ENCODE measurements at places on chromosomes 11 and 22.

GRCh38 chr22:39967103-39967829 lies 7.1 kb downstream of the TMA7B start:
- DNase-seq, result peak; percentile 35

DNA sequence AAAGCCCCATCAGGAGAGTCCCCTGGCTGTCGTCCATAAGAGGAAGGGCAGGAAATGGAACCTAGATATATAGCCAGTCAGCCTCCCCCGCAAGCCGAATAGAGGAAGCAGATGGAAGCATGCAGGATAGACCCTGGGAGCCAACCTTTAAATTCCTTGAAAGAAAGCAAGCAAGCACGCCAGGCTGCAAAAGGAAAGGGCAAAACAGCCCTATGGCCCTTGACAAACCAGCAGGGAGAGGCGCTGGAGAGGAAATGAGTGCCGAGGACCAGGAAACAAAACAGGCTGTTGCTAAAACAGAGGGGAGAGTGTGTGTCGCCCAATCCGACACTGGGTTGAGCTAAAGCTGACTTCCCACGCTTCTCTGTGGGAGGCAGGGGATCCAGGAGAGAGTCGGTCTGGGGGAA lies 203.5 kb upstream of the MTNR1B start:
- peak; percentile 39 for DNase-seq

- DNase-seq, result peak; percentile 35
Measured at GRCh38 chr11:82871646-82872045, 28.6 kb downstream of the PRCP start.

- peak; percentile 58 for DNase-seq
Measured at GRCh38 chr11:119369132-119369925, 12.2 kb downstream of the USP2 start.

DNA sequence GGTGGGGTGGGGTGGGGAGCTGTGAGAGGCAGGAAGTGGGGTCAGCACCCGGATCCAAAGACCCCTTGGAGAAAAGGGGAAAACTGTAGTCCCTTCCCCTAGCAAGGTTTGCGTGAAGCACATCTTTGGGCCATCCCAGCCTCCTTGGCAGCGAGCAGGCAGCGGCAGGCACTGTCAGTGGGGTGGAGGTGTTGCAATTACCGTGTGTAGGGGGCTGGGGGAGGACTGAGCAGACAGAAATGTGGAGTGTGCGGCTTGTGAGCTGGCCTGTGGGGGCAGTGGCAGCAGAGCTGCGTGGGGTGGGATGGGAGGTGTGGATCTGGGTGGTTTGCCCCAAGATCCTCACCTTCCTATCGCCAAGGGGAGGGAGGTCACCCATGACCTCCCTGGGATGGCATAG lies 16.4 kb downstream of the DAGLA start:
- no peak for DNase-seq

GRCh38 chr11:116642902-116643301 lies 129.9 kb downstream of the BUD13 start:
- DNase-seq, result no peak

GRCh38 chr11:75733431-75734107 lies 15.9 kb downstream of the MOGAT2 start:
- peak; percentile 9 for DNase-seq

DNA sequence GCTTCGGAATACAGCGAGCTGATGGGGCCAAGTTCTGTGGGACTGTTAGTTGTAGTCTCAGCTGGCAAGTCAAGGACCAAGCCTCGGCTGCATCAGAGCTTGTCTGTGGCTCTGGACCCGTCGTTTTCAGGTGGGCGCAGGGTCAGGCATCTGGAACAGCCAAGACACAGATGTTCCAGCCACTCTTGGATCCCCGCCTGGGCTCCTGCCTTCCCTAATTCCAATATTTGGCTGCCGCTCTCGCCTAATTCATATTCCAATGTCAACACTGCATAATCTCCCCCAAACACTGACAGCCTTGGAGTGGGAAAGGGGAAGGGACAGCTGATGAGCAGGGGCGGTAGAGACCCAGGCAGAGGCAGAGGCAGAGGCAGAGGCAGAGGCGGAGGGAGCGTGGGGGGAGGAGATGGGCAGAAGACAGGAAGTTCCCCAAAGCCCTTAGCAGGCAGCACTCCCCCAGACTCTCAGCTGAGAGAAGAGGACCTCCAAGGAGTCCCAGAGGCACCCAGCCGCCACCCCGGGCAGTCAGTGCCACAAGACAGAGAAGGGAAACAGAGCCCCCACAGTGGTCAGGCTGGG lies 49.6 kb upstream of the SLC35C1 start:
- no peak for DNase-seq
